NCI-H526 (cell line): ENCODE measurements at places on chromosomes 7 and 10.

GRCh38 chr7:1466524-1467271, 7.4 kb upstream of the MICALL2 start:
- no peak for DNase-seq

GRCh38 chr10:73416571-73416970, 2.7 kb upstream of the ANXA7 start:
- no peak for DNase-seq

- no peak for DNase-seq
Observed at GRCh38 chr10:112715581-112715980, 234.5 kb upstream of the TCF7L2 start.

DNA sequence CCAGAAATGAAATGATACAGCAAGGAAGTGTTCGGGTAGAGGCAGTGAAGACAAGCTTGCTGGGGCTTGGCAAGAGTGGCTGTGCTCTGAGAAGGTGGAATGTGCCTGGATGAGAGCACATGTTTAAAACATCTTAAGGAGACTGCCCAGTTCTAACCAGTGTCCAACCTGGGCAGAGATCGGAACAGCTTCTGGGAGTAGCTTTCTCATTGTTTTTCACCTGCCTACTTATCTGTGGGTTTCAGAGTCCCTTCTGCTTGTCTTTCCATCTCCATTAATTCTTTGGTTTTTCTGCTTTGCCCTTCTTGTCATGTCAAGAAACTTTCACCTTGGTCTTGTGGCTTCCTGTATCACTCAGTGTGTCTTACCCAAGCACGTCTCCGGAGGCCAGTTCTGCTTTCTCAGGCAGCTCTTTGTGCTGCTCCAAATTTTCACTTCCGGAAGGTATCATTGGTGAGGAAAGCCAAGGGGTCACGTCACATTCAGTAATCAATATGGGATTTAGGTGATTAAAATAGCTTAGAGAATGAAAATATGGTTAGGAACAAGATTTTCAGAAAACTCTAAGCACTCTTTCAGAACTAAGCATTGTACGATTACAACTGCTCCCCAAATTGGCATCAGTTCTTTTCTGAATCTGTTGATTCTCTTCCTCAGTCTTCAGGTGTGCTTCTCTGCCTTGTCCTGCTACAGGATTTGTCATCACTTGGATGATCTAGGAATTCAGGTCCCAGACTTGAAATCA, 5.5 kb upstream of the LAMB4 start:
- no peak for DNase-seq

- no peak for DNase-seq
Observed at GRCh38 chr10:62021128-62021665, 119.7 kb downstream of the ARID5B start.

- DNase-seq: no peak
Observed at GRCh38 chr7:142968229-142968628, 6.1 kb upstream of the KEL start.

DNA sequence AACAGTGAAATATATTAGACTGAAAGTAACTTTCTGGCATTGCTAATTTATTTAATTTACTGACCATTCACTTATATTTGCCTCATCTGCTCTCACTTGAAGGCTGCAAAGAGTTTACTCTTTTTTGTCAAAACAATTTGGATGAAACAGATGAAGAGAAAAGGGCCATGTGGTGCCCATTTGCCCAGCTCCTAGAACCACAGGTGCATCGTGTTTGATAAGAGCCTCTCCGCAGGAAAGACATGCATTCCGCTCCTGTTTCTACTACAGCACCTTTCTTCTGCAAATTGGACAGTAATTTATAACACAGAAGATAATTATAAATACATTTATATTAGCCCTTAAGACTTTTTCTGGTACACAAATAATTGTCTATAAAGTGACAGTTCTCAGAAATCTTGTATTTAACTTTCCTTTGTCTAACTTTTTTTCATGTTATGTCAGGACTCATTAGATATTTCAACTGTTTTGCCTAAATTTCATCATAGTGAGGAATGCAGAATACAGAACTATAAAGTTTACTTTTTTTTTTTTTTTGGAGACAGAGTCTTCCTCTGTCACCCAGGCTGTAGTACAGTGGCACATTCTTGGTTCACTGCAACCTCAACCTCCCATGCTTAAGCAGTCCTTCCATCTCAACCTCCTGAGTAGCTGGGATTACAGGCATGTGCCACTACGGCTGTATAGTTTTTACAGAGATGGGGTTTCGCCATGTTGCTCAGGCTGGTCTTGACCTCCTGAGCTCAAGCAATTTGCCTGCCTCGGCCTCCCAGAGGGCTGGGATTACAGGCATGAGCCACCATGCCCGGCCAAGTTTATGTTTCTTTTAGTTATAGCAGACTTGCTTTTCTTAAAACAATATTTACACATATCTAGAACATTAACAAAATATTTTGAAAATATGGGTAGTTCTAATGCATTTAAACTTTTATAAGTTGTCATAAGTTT, 869 bp downstream of the LAMB4 start:
- no peak for DNase-seq
